ENCODE measurements at places on chromosomes 3 and 15. TPM values are rescaled to one million over a fixed set of nuclear protein-coding genes. Genes with fewer than 3 reads are reported as not detected.

DNA sequence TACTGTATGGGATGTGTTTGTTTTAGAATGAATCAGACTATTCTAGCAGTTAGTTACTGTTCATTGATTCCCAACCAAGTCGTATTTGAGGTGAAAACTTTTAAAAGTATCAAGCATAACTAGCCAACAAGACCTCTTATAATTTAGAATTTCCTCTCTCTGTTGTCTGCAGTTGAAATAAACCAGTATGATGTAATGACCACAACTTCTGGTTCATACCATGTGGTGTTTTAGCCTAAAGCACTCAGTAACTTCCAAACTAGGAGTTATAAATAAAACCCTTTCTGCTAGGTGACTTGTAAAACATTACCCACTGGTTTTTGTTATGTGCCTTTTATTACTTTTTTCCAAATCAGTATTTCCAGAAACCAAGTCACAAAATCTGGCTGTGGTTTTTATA is 19.8 kb upstream of the P2RY12 start:
- no peaks in the 10 kb centered on the region for H3K4me1 ChIP-seq
- H3K27me3 ChIP-seq, result no peaks in the 10 kb centered on the region
- DNase-seq, result no peak
- H3K27ac ChIP-seq, result no peak overlapping the region

DNA sequence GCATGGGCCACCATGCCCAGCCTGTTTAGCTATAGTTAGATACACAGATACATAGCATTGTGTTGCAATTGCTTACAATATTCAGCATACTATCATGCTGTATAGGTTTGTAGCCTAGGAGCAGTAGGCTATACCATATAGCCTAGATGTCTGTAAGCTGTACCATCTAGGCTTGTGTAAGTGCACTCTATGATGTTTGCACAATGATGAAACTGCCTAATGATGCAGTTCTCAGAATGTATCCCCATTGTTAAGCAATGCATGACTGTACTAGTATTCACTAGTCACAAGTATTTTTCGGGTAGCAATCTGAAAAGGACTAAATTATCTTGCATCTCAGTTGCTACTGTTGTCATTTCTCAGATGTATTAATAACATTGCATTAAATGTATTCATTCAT is 16.0 kb downstream of the PIGB start:
- no peaks in the 10 kb centered on the region for H3K27me3 ChIP-seq
- no peak overlapping the region for H3K27ac ChIP-seq
- H3K36me3 ChIP-seq, result no peaks in the 10 kb centered on the region
- H3K4me1 ChIP-seq, result no peaks in the 10 kb centered on the region
- no peak for DNase-seq
- no peak overlapping the region for H3K4me3 ChIP-seq

DNA sequence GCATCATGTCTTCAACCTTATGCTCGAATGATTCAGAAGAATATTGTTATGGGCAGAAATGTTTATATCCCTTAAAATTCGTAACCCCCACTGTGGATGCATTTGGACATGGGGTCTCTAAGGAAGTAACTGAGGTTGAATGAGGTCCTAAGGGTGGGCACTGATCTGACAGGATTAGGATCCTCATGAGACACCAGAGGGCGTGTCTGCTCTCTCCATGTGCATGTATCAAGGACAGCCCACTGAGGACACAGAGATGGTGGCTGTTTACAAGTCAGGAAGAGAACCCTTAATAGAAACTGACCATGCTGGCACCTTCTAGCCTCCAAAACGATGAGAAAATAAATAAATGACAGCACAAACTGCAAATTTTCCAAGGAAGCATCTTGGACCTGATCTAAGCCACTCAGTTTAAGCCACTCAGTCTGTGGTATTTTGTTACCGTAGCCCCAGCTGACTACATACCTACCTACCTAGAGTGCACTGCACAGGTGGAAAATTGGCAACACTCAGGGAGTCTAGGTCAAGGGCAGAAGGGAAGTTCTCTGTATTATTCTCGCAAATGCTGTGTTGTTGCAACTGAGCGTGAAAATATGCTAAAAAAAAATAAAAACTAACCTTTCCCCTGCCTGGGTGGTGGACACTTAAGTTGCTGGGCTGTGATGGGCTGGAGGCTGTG is 126.6 kb downstream of the TJP1 start:
- H3K36me3 ChIP-seq, result no peaks in the 10 kb centered on the region
- H3K4me3 ChIP-seq, result no peak overlapping the region
- DNase-seq, result no peak
- H3K27me3 ChIP-seq, result no peaks in the 10 kb centered on the region
- no peaks in the 10 kb centered on the region for H3K4me1 ChIP-seq

DNA sequence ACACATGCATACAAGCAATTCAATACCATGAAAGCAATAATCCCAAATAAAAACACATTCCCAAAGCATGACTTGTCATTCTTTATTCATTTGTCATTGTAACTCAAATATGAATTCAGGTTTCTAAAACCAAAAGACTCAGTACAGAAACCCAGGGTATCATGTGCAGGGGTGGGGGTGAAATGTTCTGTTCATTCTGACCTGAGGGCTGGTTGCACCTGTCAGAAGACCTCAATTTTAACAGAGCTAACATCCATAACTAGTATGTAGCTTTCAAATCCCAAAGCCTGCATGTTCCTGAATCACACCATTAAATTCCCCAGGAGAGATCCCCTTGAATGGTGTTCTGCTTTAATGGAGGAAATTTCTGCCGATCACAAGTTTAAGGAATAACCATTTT is 738.7 kb downstream of the MCTP2 start:
- H3K4me1 ChIP-seq, result peaks cover 9% of the 10 kb centered on the region
- H3K36me3 ChIP-seq, result no peaks in the 10 kb centered on the region
- no peak overlapping the region for H3K4me3 ChIP-seq
- no peak overlapping the region for H3K27ac ChIP-seq

DNA sequence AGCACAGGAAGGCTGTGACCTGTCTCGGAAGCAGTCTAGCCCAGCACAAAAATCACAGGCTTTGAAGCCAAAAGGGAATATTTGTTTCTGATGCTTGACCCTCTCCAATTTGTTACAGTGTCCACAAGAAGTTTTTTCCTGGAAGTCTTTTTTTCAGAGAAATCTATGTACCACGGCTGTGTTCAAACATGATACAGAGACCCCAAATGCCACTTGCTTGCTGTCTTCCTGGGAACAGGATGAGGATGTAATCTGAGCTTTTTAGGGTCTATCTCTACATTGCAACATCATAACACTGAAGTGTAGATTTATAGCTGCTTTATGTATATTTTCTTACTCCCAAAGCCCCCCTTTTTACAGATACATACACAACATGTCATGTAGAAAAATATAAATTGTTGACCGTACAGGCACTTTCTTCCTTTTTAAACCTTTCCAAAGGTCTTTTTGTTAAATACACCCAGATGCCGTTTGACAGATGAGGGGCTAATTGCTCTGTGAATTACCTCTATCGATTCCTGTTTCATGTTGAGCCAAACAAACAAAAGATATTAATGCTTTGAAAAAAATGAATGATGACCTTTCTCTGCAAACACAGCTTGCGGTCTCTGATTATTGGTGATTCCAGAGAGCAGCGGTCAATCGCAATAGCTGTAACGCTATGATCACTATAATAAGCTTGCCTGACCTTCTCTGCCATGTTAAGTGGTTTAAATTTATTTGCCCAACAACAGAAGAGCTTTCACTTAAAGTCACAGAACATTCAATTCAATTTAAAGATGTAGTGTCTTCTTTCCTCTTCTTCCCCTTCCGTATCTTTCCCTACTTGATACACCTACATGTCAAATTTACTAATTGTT is 875.9 kb upstream of the NR2F2 start:
- no peaks in the 10 kb centered on the region for H3K27me3 ChIP-seq
- no peak overlapping the region for H3K4me3 ChIP-seq
- peaks cover 27% of the 10 kb centered on the region for H3K4me1 ChIP-seq
- no peak overlapping the region for H3K27ac ChIP-seq

DNA sequence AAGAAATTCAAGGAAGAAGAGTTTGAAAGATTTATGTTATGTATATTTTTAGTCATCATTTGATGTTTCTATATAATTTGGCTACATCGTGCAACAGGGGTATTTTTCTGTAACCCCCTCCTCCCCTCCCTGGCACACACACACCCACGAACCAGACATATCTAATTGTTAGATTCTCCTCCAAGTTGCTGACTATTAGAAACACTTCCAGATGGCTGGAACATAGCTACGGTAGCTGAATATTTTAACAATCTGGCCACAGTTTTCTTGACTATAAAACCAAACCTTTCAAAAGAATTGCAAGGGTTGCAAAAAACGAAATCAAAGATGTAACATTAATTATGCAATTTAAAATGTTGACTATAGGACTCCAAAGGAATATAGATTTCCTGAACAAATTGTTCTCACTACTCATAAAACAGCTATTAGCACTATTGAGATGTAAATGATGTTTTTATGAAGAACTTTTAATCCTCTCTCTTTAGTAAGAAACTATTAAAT is 154.4 kb downstream of the CHL1 start:
- no peaks in the 10 kb centered on the region for H3K36me3 ChIP-seq
- no peak for DNase-seq
- no peak overlapping the region for H3K4me3 ChIP-seq
- H3K4me1 ChIP-seq, result no peaks in the 10 kb centered on the region
- peaks cover 4% of the 10 kb centered on the region for H3K27me3 ChIP-seq

DNA sequence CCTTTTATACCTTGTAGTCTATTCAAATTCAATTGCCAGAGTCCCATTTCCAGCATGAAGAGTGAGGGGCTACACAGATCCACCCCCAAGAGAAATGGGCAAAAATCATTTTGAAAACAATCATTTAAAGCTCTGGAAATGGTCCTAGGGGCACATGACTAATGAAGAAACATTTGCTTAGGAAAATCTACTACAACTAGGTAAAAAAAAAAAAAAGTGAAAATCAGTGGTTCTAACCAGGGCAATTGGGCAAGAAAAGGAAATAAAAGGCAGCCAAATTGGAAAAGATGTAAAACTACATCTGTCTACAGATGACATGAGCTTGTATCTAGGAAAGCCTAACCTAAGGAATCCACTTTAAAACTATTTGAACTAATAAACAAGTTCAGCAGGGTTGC is 9.4 kb downstream of the IMPG2 start:
- no peaks in the 10 kb centered on the region for H3K4me1 ChIP-seq
- no peaks in the 10 kb centered on the region for H3K27me3 ChIP-seq
- H3K36me3 ChIP-seq, result no peaks in the 10 kb centered on the region

- DNase-seq, result no peak
- H3K27me3 ChIP-seq, result no peaks in the 10 kb centered on the region
- no peaks in the 10 kb centered on the region for H3K4me1 ChIP-seq
Observed at GRCh38 chr15:48693484-48693883, 48.0 kb upstream of the FBN1 start.

- no peak for DNase-seq
- H3K27me3 ChIP-seq, result no peaks in the 10 kb centered on the region
- no peaks in the 10 kb centered on the region for H3K36me3 ChIP-seq
- no peak overlapping the region for H3K4me3 ChIP-seq
- no peak overlapping the region for H3K27ac ChIP-seq
- no peaks in the 10 kb centered on the region for H3K4me1 ChIP-seq
Observed at GRCh38 chr3:54668236-54668635, 259.6 kb downstream of the LRTM1 start.

GRCh38 chr3:140152851-140153639 is 218.1 kb downstream of the CLSTN2 start:
- H3K27me3 ChIP-seq, result no peaks in the 10 kb centered on the region
- DNase-seq, result peak; percentile 57
- H3K4me1 ChIP-seq, result peaks cover 4% of the 10 kb centered on the region
- H3K27ac ChIP-seq, result no peak overlapping the region
- H3K36me3 ChIP-seq, result no peaks in the 10 kb centered on the region
- H3K4me3 ChIP-seq, result no peak overlapping the region

DNA sequence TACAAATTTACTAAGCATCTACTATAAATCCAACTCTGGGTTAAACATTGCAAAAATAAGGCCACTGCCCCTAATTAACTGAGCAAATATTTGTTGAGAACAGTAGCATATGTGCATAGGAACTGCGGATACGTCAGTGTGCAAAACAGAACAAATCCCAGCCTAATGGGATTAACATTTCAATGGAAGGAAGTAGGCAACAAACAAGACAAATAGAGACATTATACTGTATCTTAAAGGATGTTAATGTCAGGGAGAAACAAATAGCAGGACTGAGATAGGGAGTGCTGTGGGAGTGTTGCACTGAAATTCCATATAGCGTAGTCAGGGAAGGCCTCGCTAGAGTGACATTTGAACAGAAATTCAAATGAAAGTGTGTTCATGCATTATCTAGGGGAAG is 89.7 kb upstream of the KCNAB1 start:
- no peak overlapping the region for H3K4me3 ChIP-seq
- H3K4me1 ChIP-seq, result no peaks in the 10 kb centered on the region
- H3K27me3 ChIP-seq, result no peaks in the 10 kb centered on the region

- H3K4me1 ChIP-seq, result peaks cover 4% of the 10 kb centered on the region
- no peaks in the 10 kb centered on the region for H3K36me3 ChIP-seq
Observed at GRCh38 chr3:38563070-38563885, 67.1 kb downstream of the EXOG start.

GRCh38 chr3:119937229-119937628 is 155.3 kb downstream of the NR1I2 start:
- no peak overlapping the region for H3K4me3 ChIP-seq
- DNase-seq, result no peak
- no peaks in the 10 kb centered on the region for H3K36me3 ChIP-seq
- peaks cover 13% of the 10 kb centered on the region for H3K4me1 ChIP-seq

- peaks cover 3% of the 10 kb centered on the region for H3K4me1 ChIP-seq
- no peak overlapping the region for H3K4me3 ChIP-seq
- no peaks in the 10 kb centered on the region for H3K36me3 ChIP-seq
- H3K27me3 ChIP-seq, result no peaks in the 10 kb centered on the region
- no peak overlapping the region for H3K27ac ChIP-seq
Observed at GRCh38 chr3:22885574-22886341, 317.4 kb upstream of the UBE2E2 start.

DNA sequence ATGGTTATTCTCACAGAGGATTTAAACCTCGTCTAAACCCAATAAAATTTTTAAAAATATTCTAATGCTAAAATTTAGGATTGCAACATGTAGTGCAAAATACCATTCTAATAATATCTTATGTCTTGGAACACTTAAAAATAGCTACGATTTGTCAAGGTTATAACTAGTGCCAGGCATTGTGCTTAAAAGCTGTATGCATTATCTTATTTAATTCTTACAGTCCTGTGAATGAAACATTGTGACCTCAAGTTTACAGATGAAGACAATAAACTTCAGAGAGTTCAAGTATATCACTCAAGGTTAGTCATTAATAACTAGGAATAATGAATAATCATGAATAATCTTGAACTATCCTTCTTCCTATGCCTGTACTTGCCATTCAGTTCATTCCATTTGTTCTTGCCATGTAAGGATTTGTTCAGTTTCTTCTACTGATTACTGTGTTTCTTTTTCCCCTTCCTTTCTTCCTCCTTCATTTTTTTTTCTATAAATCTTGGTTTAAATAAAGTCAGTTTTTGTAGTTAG is 897.6 kb upstream of the NR2F2 start:
- no peaks in the 10 kb centered on the region for H3K27me3 ChIP-seq
- no peaks in the 10 kb centered on the region for H3K4me1 ChIP-seq
- DNase-seq, result no peak
- H3K27ac ChIP-seq, result no peak overlapping the region
- H3K36me3 ChIP-seq, result no peaks in the 10 kb centered on the region

Gene SLC7A14
- polyA plus RNA-seq, result under 0.01 TPM

Gene CCR9
- polyA plus RNA-seq, result not detected

Gene TTLL13
- polyA plus RNA-seq, result 0.44 TPM

Gene FOXB1
- not detected for polyA plus RNA-seq

Gene MUC20
- 7.6 TPM for polyA plus RNA-seq

Gene ABHD5
- polyA plus RNA-seq, result 6.5 TPM

Data from heart right ventricle (tissue), 16 donors.